ENCODE measurements at places on chromosomes 13 and 19.

- no peak for DNase-seq
Observed at GRCh38 chr13:42895776-42896175, 96.3 kb downstream of the EPSTI1 start.

- DNase-seq: no peak
Observed at GRCh38 chr19:33879818-33880575, 83.3 kb downstream of the KCTD15 start.

GRCh38 chr19:29681422-29682235 is 16.4 kb downstream of the PLEKHF1 start:
- DNase-seq: no peak

DNA sequence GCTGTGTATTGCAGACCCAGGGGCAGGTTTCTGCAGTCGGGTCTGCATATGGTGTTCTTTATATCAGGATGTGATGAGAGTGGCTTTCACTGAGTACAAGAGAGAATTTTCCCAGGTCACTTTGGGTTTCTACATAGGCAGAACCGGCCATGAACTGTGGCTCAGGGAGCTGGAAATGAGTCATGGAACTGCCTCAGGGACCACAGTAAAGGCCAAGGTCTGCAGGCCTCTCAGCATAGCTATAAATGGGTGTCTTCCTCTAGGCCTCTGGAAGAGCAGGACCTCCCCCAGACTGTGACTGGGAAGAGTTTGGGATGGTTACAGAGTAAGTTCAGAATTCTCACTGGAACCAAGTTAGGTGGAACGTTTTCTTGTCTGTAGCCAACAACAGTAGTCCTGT is 51.8 kb upstream of the ZNF681 start:
- no peak for DNase-seq

- peak; percentile 96 for DNase-seq
Observed at GRCh38 chr19:49929121-49929610, at the start of the genes ATF5 and NUP62. ATF5 (plus strand) TSS chr19:49929205; CDS start chr19:49930851, 1,646 bp downstream. NUP62 (minus strand) TSS chr19:49929504; CDS start chr19:49909807, 19,697 bp downstream.

- DNase-seq: no peak
Observed at GRCh38 chr13:114285166-114285808, 3.9 kb downstream of the UPF3A start.

GRCh38 chr13:102852556-102852955 is 6.7 kb downstream of the ERCC5 start:
- no peak for DNase-seq

DNA sequence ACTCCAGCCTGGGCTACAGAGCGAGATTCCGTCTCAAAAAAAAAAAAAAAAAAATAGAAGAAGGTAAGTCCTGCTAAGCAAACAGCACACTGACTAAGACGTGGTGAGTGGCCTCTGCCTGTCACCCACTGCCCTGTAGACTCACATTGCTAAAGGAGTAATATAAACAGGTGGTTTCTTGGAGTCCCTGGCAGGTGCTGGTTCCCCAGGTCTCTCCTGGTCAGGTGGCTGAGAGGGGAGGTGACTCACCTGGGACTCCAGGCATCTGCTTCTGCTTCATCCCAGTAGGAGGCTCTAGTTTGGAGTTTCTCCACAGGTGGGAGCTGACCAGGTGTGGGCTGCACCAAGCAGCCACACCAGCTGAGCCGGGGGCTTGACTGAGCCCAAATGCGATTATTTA is at the start of gene OR10H1:
TSS of gene OR10H1 (minus strand) at position 359 of the 400 bp plus-strand sequence. CDS start 7,627 bp downstream, outside the sequence.
- no peak for DNase-seq

GRCh38 chr19:31154021-31154420 is 195.2 kb downstream of the TSHZ3 start:
- no peak for DNase-seq

- no peak for DNase-seq
Observed at GRCh38 chr19:47494211-47494547, 10.2 kb upstream of the KPTN start.

- DNase-seq: no peak
Observed at GRCh38 chr13:29059800-29060199, 239.7 kb downstream of the MTUS2 start.

DNA sequence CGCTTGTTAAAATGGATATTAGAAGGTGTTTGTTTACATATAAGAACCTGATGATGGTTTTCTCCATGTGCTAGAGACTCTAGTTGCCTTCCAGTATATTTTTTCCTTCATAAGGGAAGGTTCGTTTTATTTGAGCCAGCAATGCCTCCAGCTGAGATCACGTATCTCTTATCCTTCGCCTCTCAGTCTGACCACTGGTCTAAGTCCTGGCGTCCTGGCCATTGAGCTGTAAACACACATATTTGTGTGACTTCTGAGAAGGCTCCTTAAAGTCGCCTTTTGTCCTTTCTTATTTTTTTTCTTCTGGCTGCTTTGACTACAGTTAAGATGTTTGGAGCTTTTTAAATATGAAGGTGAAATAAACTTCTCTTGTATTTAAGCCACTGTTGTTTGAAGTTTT is 23.7 kb upstream of the GPR183 start:
- DNase-seq: no peak

DNA sequence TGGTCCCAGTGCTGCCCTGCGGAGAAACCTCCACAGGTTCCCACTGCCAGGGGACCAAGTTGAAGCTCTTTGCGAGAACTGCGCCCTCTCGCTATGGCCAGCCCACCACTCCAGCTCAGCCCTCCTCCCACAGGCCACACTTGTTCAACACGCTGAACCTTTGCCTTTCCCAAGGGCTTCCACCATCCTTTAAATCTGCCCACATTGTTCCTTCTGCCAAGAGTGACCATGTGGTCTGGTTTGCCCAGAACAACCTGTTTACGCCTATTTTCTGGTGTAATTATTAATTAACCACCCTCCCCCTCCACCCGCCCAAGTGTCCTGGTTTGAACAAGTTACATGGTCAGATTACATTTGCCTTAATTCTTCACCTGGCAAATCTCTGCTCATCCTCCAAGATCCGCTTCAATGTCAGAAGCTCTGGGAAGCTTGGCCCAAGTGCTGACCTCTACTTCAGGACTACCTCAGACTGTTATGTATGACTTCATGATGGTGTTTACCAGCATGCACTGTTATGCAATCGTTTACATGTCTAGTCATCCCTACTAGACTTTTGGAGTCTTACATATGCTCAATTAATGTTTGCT is 12.0 kb upstream of the USP12 start:
- no peak for DNase-seq

DNA sequence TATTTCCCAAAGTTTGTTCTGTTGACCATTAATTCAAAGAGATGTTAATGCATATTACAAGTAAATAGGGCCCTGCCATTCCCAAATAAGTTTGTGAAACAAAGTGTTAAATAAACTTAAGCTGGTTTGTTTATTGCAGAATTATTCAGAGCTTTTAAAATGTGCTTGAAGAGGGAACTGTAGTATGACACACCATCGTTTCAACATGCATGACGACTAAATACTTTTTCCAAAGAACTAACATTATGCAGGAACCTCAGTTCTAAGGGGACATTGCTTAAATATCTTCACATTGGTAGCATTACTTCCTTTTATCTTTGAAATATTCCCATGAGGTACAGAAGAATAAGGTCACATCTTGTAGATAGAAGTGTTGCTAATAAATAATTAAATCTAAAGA is 14.6 kb downstream of the LHFPL6 start:
- DNase-seq: no peak

DNA sequence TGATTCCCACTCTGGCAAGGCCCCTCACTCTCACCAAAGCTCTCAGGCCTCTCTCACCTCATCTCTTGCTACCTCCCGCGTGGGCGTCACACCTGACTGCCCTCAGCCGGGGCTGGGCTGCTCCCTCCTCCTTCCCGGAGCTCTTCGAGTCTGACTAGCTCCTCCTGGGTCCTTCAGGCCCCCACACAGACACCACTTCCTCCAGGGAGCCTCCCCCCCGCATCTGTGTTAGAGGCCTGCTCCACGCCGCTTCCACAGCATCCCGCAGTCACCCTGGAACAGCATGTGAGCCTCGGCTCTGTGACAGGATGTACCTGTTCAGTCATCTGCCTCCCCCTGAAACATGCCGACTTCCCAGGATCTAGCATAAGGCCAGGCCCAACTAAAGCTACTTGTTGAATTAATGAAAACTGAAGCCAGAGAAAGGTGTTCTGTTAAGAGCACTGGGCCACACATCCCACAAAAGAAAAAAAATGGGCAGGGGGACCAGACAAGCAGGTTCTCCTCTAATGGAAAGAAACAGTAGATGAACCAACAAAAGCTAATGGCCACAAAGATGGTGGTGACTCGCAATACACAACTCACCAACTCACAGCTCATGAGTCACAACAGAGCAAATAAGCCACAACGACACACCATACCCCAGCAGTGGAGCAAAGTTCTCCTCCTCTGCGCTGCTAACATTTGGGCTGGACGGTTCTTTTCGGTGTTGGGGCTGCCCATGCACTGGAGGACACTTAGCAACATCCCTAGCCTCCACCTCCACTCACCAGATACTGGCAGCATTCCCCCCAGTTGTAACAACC is 3.0 kb downstream of the PPP6R1 start:
- DNase-seq: no peak

GRCh38 chr19:17806945-17807344 is 12.0 kb downstream of the B3GNT3 start:
- no peak for DNase-seq

- no peak for DNase-seq
Observed at GRCh38 chr13:46726347-46726746, 70.6 kb downstream of the ESD start.

GRCh38 chr19:38744874-38745273 is 600 bp upstream of the CAPN12 start:
- no peak for DNase-seq

DNA sequence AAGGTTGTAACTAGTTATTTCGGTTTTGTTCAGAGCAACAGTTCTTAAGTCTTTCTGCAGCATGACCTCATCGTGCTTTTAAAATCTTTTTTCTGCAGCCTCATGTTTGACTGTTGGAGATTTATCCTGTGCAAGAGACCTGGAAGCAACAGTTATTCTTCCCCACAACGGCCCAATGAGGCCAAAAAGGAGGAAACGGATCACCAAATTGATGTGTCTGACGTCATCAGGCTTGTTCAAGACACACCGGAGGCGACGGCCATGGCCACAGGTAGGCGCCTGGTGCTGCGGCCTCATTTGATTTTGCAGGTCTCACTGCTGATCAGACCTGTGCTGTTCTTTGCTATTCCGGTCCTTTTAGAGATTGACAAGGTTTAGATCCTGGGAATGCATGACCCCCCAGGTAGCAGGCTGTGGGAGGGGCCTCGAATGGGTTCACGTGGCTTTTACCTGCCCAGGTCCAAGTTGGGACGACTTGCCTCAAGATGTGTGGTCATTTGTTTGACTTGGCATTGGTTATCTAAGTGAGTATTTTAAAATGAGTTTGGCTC is 66.8 kb upstream of the MCF2L start:
- DNase-seq: no peak

- no peak for DNase-seq
Observed at GRCh38 chr13:103473081-103473480, 406.9 kb upstream of the SLC10A2 start.

DNA sequence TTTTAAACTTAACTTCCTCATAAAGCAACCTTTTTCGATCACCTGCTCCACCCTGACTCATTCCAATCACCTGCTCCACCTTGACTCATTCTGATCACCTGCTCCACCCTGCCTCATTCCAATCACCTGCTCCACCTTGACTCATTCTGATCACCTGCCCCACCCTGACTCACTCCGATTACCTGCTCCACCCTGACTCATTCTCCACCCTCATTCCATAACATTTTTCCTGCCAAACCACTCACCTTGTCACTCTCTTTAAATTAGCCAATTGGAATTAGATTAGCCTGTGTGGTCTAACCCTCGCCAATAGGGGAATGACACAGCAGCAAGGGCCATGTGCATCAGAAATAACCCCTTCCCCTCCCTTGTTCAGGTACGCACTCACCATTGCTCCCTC is 31.9 kb upstream of the ZNF83 start:
- DNase-seq: no peak

DNA sequence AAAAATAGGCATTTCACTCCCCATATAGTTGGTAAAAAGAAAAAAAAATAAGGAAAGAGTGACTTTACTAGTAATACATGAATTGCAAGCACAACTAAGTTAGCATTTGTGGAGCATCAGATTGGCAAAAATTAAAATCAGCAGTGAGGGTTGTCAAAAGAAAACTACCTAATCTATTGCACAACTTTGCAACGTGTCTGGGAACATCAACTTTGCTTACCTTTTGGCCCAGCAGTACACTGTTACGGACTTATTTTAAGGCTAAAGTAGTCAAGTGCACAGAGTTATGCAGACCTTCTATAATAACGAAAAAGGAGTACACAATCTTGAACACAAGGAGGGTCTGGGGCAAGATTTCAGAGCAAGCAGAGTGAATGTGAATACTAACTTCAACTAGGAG is 102.6 kb downstream of the MIPEP start:
- DNase-seq: no peak

GRCh38 chr13:38090913-38091312 is 221.3 kb upstream of the TRPC4 start:
- DNase-seq: no peak

GRCh38 chr19:18776288-18776594 is 14.9 kb downstream of the COMP start:
- no peak for DNase-seq

- DNase-seq: no peak
Observed at GRCh38 chr13:98917116-98917515, 60.7 kb downstream of the DOCK9 start.

DNA sequence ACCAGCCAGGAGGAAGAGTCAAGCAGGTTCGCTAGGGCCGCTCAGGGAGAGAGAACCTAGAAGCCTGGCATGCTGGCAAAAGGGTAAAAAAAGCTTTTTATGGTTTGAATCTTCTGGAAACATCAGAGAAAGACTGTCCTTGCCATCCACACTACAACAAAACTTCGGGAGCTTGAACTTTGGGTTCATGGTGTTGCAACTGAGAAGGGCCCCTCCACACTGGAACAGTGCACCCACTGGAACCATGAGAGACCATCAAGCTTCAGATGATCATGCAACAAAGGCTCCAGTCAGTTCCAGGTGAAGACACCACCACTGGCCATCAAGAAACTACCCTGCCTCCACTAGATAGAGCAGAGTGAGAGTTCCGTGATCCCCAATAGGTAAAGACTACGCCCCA is 170.1 kb downstream of the RGCC start:
- DNase-seq: no peak

DNA sequence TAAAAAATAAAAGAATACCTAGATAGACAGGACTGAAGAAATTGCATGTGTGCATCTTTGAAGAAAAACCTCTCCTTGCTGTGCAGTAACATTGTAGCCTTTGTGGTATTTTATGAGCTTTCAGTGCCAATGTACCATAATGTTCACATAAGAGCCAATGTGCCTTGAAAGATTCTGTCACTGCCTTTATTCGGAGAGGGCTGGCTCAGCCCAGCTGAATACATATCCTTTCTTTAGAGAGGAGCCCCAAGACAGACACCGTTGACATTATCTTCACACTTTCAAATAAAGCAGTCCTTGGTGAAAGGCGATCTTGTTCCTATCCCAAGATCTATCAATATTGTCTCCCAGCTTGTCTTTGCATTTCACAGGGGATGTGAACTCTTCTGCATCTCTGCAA is 18.5 kb upstream of the CNMD start:
- no peak for DNase-seq

Measured in NCI-H187 (cell line).